ENCODE measurements at places on chromosomes 5 and 9.

DNA sequence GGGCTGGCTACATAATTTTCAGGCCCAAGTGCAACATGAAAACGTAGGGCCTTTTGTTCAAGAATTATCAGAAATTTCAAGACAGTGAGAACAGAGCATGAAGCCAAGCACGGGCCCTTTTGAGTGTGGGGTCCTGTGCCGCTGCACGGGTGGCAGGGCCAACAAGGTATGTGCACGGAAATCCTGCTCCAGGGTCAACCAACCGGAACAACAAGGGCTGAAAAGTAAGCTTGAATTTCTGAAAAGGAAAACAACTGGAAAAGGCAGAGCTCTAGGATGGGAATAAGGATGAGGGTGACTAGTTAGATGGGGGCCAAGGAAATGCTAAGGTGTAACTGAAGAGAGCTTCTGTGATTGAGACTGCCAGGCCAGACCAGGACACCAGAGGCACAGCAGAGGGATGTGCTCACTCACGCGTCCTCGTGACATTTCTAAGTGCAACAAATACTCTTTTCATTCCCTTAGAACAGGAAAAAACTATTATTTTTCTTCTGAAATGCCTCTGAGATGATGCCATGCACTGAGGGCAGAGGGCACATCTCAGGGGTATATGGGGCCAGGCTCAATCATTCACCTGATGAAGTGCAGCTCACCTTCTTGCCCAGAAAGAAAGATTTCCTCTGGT, 80.6 kb upstream of the LRRTM2 start:
- no peak overlapping the region for H3K4me3 ChIP-seq
- no peak for DNase-seq
- H3K27me3 ChIP-seq, result no peaks in the 10 kb centered on the region
- peaks cover 2% of the 10 kb centered on the region for H3K36me3 ChIP-seq

- no peaks in the 10 kb centered on the region for H3K27me3 ChIP-seq
- H3K27ac ChIP-seq, result no peak overlapping the region
- DNase-seq, result no peak
- no peaks in the 10 kb centered on the region for H3K4me1 ChIP-seq
- no peak overlapping the region for H3K4me3 ChIP-seq
Measured at GRCh38 chr9:124975131-124975530, 34.2 kb upstream of the GOLGA1 start.

DNA sequence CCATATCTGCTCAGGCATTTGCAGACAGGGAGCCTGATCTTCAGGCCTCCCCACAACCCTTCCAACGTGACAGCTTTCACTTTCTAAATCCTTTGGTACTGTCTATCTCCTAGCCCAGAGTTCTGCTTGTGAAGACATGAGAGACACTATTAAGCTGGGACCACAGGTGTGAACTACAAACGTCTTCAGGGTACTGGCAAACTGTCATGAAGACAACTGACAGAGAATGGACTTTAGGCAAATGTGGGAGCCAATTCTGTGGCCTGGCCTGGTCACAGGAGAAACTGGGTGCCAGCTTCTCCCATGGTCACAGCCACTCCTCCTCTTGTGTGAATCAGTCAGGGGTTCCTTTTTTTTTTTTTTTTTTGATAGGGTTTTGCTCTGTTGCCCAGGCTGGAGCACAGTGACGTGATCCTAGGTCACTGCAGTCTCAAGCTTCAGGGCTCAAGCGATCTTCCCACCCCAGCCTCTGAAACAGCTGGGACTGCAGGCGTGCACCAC, 10.4 kb downstream of the TRIM14 start:
- H3K36me3 ChIP-seq, result no peaks in the 10 kb centered on the region
- no peak overlapping the region for H3K4me3 ChIP-seq
- no peak overlapping the region for H3K27ac ChIP-seq
- H3K4me1 ChIP-seq, result no peaks in the 10 kb centered on the region
- DNase-seq, result no peak

DNA sequence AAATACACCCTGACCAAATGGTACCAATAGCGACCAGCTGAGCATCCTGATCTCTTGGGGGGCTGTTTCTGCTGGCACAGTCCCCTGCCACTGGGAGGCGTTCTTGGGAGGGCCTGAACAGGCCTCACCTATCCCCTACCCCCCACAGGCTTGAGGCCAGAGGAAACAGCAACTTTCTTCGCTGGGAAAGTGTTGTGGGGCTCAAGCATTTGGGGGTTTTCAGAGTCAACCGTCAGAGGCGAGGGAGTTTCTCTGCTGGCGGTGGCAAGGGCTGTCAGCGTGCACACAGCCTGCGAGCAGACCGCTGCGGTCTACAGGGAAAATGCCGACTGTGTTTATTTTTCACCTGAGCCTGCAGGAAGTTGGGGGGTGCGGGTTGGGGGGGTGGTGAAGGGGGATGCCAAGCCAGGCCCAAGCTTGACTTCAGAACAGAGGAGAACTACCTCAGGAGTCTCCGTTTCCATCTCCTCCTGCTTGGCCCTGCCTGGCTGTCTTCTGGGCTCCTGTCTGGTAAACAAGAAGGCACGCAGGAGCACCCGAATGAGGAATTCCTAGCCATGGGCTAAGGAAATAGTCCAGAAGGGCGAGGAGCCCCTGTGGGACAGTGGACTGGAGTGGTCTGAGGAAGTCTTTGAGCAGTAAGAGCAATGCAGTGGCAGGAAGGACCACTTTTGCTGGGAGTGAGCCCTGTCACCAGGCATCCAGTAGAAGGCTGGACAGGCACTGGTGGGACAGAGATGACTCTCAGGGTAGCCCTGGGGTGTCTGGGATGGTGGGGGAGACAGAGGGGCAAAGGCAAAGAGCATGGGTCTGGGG, 18.1 kb downstream of the TCF7 start:
- no peak overlapping the region for H3K4me3 ChIP-seq
- no peak overlapping the region for H3K27ac ChIP-seq
- peaks cover 12% of the 10 kb centered on the region for H3K36me3 ChIP-seq
- H3K27me3 ChIP-seq, result no peaks in the 10 kb centered on the region

GRCh38 chr5:96157077-96157780, 195.6 kb upstream of the ELL2 start:
- no peak overlapping the region for H3K4me3 ChIP-seq
- H3K27me3 ChIP-seq, result no peaks in the 10 kb centered on the region
- H3K27ac ChIP-seq, result no peak overlapping the region

DNA sequence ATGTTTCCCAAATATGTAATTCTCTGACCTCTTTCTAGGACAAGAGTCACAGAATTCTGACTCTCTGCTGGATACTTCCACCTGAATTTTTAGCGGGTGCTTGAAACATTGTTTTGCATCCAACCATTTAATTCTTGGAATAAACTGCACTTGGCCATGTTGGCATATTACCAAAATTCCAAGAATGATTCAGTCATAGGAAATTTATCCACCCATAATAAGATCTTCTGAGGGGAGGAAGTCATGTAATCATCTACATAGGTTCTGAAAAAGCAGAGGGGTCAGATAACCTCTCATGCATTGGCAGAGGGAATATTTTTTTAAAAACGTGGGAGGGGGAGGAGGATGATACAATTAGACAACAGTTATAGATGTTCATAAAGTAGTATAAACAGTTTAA, 156.9 kb downstream of the PAM start:
- H3K27ac ChIP-seq, result peak overlapping the region; percentile 78
- H3K36me3 ChIP-seq, result peaks cover 8% of the 10 kb centered on the region
- DNase-seq, result no peak

GRCh38 chr9:94002316-94003140, 47.4 kb upstream of the BARX1 start:
- H3K4me1 ChIP-seq, result no peaks in the 10 kb centered on the region
- H3K27ac ChIP-seq, result no peak overlapping the region
- no peak for DNase-seq
- no peak overlapping the region for H3K4me3 ChIP-seq
- no peaks in the 10 kb centered on the region for H3K36me3 ChIP-seq

- H3K27me3 ChIP-seq, result no peaks in the 10 kb centered on the region
- no peak for DNase-seq
- peaks cover 3% of the 10 kb centered on the region for H3K4me1 ChIP-seq
- peak overlapping the region; percentile 59 for H3K4me3 ChIP-seq
Measured at GRCh38 chr9:137113385-137114159, 961 bp downstream of the DPP7 start.

GRCh38 chr5:79687889-79688288, 1.7 kb upstream of the CMYA5 start:
- no peaks in the 10 kb centered on the region for H3K27me3 ChIP-seq
- H3K27ac ChIP-seq, result no peak overlapping the region
- DNase-seq, result no peak
- peaks cover 4% of the 10 kb centered on the region for H3K4me1 ChIP-seq

DNA sequence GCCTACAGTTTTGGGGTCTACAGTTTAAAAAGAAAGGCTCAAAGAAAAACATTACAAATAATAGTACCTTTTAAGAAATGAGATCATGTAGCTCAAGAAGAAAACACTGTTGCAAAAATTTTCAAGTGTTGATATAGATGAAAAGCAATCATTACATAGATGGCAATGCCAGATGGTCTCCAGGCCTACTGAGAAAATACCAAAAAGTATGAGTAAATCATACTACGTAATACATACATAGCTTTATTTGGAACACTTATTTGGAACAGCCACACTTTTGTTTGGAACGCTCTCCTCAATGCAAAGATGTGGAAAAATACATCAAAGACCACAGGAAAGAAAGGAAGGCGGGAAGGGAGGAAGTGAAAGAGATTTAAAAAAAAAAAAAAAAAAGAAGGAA, 44.1 kb downstream of the MARCHF11 start:
- DNase-seq, result no peak
- H3K36me3 ChIP-seq, result no peaks in the 10 kb centered on the region
- H3K27ac ChIP-seq, result no peak overlapping the region
- H3K4me1 ChIP-seq, result peaks cover 2% of the 10 kb centered on the region

All from osteocyte (in vitro differentiated cells).